Bone marrow (tissue), 2 donors: ENCODE measurements at places on chromosomes 6 and 20.

DNA sequence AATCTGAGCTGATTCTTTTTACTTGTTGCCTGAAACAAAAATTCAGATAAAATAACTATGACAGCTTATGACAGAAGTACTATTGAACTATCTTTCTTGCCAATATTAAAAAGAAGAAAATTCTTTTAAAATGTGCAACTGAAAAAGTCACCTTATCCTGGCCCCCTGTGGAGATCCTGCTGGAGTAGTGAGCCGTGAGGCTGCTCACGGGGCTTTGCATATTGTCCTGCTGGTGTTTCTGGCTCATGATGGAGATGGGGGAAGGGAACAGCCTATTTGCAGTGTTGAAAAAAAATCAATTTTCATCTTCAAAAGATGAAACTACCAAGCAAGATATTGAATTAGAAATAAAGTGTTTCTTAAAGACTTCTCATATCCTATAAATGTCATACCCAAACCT, 216.0 kb downstream of the SAMD5 start:
- DNase-seq, result no peak

DNA sequence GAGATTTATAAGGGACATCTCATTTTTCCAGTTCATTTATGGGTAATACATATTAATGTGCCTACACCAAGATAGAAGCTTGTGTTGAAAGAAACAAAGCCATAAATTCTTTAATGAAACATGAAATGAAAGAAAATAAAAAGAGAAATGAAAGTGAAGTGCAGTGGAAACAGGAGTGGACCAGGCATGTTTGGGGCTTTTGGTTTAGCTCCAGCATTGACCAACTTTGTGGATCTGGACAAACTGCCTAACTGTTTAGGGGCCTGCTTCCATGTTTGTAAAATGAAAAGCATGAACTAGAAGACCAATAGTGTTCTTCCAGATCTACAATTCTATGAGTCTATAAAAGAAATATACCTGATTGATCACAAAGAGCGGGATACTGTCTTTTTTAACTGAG, 124.9 kb downstream of the GJA10 start:
- DNase-seq, result no peak

DNA sequence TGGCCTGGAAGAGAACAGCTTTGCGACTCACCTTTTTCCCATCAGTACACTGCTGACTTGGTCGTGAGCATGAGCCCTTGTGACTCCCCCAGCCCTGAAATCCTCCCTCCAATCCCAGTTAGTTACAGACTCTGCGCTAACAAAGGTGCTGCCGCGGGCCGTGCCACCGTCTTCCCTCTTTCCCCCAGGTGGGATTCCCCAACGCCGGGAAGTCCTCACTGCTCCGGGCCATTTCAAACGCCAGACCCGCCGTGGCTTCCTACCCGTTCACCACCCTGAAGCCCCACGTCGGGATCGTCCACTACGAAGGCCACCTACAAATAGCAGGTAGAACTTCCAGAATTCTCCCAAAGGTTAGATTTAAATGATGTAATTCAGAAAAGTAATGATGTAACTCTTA, 16.1 kb downstream of the MTG2 start:
- no peak for DNase-seq

- DNase-seq, result no peak
Observed at GRCh38 chr6:86789779-86790411, 147.4 kb upstream of the HTR1E start.

- DNase-seq, result no peak
Observed at GRCh38 chr6:41650120-41650519, 11.9 kb downstream of the MDFI start.

- no peak for DNase-seq
Observed at GRCh38 chr6:39794231-39794630, 2.1 kb downstream of the DAAM2 start.

DNA sequence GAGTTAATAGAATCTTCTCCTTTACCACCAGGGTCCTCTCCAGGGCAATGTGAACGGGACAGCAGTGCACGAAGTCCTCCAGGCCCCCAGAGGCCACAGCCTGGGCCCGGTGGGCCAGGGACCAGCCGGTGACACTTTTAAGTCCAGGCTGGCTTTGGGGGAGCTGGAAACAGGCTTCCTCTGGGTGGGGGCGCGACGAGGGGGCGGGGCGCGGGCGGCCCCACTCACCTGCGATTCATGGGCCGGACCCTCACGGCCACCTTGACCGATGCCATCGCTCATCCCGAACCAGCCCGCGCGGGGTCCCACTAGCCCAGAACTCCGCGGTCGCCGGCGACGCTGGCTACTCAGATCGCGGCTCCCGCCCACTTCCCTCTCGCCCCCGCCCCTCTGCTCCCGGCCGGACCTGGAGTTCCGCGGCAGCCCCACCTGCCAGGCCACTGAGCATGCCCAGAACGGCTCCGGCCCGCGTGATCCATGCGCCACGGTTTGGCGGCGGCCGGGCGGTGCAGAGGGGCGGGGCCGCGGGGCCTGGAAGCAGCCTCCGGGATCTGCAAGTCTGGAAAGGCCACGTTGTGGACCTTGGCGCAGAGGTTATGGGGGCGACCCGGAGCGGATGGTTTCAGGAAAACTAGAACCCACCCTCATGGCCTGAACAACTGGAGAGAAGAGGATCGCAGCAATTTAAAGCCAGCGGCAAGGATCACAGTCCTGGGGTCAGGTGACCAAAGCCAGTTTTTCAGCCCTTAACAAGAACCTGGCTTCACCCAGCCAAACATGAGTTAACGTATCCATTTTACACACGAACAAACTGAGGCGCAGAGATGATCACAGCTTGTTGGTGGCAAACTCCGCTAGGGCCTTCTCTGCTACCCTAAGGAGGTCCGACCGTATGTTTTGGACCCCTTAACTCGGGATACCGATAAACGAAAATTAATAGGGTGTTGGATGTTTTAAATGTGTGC, at the start of gene KIF16B:
KIF16B (minus strand) TSS at position 448 of the 965 bp plus-strand sequence; CDS start at position 275, 173 bp downstream.
- DNase-seq, result peak; percentile 41

- DNase-seq, result no peak
Observed at GRCh38 chr6:131387562-131388447, 185.2 kb upstream of the ARG1 start.
